Stimulated activated CD8-positive, alpha-beta memory T cell treated with anti-CD3 and anti-CD28 coated beads, Interleukin-15, amount 100 ng/mL, for 4 hours (primary cell): ENCODE measurements at places on chromosomes 3 and 15.

DNA sequence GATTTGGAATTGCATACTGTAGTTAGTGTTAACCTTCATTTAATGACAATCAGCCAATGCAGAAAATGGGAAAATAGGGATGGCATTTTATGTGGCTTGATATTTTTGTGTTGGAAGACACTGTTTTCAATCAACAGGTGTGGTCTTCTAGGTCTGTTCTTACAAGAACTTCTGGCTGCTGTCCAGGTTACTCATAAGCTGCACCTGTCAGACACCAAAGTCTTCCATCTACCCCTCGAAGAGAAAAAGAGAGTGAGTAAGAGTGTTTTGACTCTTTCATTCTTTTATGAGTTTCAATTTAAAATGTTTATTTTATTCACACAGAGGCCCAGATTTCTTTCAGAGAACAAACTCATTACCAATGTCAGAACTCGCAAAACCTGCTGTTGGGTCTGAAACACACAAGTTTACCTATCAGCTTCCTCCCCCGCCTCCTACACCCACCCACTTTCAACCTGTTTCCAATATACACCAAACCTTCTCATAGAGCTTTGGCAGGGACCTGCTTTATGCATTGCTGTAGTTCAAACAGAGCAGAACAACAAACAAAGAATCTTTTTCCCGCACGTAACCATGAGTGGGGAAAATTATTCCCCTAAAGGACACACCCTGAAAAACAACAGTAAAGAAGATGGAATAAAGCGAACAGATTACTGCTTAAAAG, 767.7 kb upstream of the ALCAM start:
- DNase-seq, result no peak

DNA sequence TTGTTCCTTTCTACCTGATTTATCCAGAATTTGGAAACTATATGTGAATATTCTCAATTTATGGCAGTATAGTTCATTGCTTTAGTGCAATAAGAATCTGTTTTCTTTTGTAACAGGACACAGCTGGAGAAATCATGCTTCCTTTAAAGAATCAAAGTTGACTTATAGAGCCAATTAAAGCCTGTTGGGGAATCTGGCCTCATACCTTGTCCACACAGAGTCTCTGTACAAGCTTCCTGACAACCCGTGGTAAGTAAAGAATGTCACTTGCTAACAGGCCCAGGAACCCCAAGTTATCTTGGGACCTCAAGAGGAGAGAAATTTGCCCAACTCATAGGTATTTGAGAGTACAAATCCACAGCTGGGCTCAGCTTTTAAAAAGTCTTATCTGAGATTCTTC, 10.2 kb downstream of the ZNF445 start:
- DNase-seq, result no peak

GRCh38 chr3:107265526-107265925, 111.7 kb upstream of the CCDC54 start:
- no peak for DNase-seq

GRCh38 chr3:152073267-152073666, 195.5 kb upstream of the MBNL1 start:
- no peak for DNase-seq

- DNase-seq, result no peak
These were observed 14.5 kb downstream of the BCL2A1 start for GRCh38 chr15:79956354-79956939.

DNA sequence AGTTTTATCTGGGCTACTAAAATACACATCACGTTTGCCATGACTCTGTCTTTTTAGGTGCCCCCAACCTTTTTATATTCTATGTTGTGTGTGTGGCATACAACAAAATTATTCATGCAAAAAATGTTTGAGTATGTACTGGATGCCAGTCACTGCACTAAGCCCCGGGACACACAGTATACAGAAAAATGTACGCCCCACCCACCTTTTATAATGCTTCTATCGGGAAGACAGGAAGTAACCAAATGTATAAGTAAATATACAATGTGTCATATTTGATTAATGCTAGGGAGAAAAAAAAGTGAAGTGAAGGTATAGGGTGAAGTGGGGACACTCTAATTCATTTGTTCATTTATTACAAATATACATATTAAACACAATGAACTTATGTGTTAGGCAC, 503.4 kb upstream of the MDFIC2 start:
- no peak for DNase-seq

DNA sequence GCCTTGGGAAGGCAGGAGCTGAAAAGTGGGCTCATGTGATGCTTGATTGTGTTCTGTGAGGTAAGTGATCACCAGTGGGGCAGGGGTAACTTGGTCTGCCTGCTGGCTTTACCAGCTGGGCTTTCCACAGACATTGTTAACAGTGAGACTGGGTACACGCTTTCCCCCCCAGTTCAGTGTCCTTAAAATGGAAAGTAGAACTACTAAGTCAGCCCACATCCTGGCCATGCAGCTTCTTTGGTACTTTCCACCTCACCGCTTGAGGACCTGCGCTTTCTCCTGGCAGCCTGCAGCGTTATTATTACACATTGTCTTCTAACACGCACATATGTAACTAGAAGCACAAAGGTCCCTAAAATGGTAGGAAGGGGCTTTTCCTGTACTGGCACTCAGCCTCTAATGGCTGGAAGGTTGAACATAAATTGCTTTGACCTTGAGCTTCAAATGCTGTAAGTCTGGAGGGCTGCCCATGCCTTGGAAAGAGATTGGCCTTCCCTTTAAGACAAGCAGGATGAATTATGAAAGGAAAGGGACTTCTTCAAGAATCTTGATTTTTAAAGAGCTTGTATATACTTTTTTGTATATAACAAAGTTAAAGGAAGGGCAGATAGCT, 216.1 kb upstream of the ROPN1 start:
- DNase-seq, result no peak
